Stimulated activated naive CD4-positive, alpha-beta T cell (primary cell): ENCODE measurements at places on chromosomes 11 and 22.

DNA sequence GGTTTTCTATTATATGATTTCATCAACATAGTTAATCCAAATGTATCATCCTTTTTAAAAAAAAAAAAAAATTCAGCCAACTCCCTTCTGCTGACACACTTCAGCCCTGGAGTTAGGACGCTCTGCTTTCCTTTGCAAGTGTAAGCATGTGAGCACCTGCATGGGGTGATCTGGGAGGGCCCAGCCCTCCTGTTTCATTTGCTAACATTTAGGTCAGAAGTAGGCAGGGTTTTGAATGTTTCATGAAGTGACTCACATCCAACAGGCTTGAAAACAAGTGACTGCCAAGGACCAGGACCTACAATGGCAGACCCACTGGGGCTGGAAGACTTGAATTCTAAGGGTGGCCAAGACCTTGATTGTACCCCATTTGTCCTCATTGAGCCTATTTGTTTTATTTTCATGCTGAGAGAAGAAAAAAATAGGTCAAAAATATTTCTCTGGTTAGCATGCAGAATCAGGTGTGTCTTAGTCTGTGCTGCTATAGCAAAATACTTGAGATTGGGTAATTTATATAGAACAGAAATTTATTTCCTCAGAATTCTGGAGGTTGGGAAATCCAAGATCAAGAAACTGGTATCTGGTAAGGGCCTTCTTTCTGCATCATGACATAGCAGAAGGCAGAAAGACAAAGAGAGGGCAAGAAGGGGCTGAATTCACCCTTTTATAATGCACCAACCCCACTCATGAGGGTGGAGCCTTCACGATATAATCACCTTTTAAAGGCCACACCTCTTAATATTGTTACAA, 137.6 kb downstream of the CD44 start:
- no peak for DNase-seq

DNA sequence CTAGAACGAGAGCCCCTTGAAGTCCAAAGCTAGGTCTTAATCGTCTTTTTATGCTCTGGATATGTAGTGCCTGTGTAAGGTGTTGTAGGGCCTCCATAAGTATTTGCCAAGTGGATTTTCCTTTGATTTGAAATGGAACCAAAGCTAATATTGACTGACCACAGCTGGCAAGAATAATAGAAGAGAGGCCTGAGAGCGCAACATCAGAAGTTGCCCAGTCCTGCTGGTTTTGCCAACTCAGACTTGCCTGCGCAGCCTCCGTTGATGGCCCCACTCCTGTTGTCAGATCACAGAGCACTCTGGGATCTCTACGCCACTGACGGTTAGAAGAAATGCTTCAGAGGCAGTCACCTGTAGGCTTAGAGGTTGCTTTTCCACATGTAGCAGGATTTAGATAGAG, 251.2 kb downstream of the TENM4 start:
- DNase-seq = no peak

- no peak for DNase-seq
Observed at GRCh38 chr11:64510759-64511158, 80.3 kb upstream of the SLC22A12 start.

DNA sequence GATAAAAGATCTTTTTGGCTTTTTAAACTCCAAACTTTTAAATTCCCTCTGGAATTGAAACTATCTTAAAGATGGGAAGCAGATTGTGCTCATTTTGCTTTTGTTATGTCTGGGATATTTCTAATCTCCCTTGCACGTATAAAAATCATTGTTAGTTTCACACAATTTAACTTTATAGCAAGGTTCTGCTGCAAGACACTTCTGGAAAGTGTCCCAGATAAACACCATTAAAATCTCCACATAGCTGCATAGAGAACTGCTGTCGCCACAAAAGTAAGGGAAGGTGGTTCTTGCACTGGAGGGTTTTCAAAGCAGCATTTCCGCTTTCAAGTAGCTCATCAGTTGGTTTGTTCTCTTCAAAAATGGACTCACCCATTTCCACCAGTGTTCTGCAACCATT, 11.8 kb downstream of the PTS start:
- DNase-seq = no peak

DNA sequence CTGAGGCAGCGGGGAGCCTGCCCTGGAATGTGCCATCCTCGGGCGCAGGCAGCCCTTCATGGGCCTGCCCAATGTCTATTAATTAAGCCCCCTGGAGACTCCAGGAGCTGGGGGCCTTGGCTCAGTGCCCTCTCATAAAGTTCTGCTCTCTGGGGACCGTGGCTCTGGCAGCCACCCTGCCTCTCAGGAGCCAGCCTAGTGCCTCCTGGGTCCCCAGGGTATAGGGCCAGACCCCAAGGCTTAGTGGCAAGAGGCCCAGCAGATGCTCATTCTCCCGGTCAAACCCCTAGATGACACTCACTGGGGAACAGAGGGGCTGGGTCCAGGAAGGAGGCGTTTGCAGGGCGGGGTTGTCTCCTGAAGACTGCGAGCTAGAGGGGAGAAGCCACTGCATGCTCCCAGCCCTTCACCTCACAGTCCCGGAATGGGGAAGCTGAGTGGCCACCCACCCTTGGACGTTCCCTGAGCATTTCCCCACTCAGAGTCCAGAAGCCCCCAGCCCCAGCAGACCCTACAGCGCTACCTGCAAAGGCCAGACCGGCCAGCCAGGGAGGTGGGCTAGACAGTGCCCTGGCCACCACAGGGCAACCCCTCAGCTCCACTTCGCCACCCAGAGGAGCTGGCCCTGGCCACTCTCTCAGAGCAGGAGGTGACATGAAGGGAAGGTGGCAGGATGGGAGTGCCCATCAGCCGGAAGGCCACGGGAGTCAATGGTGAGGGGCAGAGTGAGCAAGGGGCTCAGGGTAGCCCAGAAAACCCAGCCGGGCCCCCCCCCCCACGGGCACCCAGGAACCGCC, 83.0 kb downstream of the CDKN1C start:
- no peak for DNase-seq

DNA sequence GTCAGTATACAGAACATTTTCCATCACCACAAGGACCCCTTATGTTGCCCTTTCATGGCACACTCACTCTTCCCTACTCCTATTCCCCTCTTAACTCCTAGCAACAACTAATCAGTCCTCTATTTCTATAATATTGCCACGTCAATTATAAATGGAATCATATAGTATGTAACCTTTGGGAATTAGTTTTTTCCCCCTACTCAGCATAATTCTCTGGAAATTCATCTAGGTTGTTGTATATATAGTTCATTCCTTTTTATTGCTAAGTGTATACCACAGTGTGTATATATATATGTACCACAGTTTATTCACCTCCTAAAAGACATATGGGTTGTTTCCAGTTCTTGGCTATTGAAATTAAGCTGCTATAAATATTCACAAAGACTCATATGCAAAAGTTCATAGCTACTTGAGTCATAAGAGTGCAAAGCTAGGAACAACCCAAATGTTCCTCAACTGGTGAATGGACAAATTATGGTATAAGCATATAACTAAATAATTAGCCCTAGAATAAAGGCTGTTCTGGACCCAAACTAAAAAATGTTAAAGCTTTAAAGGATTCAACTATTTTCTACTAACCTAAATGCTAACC, 41.3 kb downstream of the TUB start:
- no peak for DNase-seq

DNA sequence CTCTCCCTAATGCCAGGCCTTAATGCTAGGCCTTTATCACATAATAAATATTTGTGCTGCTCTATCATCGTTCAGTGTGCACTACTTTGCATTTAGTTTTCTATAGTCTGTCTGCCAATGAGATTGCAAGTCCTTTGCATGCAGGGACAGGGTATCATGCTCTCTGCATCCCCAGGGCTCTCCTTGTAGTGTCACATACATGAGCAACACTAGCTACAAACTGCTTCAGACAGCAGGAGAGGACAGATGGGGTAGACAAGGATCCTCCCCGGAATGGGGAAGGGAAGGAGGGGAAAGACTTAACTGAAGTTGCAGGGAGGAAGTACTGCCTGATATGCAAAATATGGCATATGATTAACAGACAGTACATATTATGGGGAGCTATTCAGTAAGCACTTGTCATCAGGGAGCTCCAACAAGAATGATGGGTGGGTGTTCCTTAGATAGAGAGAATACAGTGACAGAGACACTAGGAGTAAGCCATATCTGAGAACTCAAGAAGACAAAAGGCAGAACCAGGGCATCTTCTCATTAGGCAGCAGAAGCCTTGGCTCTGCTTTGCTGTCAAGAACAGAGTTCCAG, 42.8 kb downstream of the ZNF202 start:
- no peak for DNase-seq

GRCh38 chr11:130672911-130673310, 224.5 kb downstream of the ADAMTS15 start:
- no peak for DNase-seq
